ENCODE measurements at places on chromosomes 6 and 20.

GRCh38 chr20:36686944-36687343 is 40.9 kb upstream of the SLA2 start:
- DNase-seq: no peak

GRCh38 chr20:21707267-21707666 is 1.8 kb downstream of the PAX1 start:
- no peak for DNase-seq

GRCh38 chr6:111124406-111124805 is 37.1 kb downstream of the SLC16A10 start:
- no peak for DNase-seq

DNA sequence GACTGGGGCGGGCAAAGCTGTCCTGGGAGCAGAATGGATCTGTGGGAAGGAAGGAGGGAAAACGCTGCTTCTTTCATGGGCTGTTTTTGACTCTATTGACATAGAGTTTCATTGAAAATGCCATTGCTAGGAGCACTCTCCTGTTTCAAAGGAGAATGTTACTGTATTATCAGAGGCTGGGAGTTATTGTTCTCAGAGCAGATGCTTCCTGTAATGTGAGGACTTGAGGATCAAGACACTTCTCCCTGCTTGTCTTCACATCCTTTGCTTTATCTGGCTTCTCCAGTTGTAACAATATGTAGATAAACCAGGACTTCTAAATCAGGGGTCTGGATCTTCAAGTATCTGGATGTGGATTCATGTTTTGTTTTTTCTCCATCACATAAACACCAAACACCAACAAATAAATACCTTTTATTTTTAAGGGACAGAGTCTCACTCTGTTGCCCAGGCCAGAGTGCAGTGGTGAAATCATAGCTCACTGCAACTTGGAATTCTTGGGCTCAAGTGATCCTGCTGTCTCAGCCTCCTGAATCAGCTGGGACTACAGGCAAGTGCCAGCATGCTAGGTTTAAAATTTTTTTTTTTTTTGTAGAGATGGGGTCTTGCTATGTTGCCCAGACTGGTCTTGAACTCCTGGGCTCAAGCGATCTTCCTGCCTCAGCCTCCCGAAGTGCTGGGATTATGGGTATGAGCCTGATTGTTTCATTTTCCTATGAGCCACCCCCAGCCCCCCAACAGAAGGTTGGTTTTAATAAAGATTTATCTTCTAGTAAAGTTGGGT is 3.9 kb downstream of the CD109 start:
- no peak for DNase-seq

DNA sequence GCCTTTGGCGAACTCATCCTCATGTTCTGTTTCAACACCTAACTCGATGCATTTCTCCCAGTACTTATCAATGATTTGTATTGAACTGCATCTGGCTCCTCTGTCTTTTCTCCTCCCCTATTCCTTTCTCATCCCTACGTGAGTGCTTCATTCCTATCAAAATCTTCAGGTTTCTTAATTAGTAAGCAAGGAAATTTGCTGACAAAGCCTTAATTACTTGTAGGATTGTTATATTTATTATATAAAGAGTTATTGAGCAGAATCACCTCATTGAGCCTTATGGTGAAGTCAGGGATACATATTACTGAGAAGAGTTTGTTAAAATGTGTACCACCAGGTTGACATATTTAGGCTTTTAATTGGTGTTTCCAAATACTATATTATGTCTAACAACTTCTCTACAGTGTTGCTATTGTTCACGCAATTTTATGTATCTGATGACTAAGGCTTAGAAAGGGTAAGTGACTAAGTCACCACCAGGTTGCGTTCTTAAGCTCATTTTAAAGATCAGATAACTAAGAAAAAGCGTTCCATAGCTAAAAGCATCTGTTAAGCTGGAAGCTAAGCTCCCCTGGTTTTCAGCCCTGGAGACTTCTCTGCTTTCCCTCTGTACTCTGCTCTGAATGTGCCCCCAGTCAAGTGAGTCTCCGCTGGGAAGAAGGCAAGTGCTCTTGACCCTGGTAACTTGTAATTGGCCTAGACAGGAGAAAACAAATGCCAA is 18.9 kb downstream of the SCGN start:
- no peak for DNase-seq

DNA sequence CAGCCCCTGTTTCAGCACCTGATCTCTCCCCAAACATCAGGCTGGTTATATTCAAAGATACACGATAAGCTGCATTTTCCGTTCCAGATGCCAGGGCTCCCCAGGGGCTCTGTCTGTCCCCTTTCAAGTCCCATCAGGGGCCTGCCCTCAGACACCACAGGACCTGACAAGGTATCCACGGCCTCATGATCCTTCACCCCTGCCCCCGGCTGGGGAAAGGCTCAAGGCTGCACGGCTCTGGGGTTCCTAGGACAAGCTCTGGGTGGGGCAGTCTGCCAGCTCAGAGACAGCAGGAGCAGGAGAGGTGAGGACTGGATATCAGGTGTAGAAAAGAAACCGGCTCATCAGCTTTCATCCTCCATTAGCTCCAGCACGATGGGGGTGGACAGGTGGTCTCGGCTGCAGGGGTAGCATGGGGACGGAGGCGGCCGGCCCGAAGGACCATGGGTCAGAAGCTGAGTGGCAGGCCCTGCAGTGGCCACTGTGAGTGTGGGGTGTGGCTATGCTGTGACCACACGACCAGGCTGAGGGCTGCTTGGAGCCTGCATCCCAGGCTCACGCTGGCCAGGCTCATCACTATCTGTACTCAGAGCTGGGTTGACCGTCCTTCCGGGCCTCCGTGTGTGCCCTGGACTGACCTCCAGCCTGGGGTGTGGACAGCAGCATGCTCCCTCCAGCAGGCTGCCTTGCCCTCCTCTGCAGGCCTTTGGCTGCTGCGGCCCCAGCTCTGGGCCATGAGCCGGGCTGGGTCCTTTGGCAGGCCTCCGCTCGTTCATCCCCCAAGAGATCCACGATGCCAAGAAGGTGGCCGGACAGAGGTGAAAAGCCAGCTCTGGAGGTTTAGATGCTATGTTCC is 386.2 kb downstream of the THBS2 start:
- DNase-seq: no peak

DNA sequence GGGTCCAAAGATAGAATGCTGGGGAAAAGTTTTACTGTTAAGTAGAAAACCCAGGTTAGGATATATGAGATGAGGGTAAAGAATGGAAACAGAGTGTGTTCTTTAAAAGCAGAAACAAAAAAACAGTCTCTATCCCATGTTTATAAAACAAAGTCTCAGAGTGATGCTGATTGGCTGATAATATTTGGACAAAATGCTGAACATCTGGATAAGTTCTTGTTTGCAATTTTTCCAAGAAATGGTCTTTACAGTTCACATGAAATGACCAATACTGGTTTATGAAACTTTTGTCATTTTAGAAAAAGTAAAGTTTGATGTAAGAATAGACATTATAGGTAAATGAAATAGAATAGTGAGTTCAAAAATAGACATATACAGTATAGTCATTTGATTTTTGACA is 96.2 kb upstream of the EYS start:
- DNase-seq: no peak

GRCh38 chr6:12851123-12851695 is 134.6 kb downstream of the PHACTR1 start:
- no peak for DNase-seq

- DNase-seq: peak; percentile 49
These were observed 93.1 kb upstream of the HIVEP1 start for GRCh38 chr6:11918739-11919605.

GRCh38 chr20:39013662-39014109 is 51.5 kb downstream of the DHX35 start:
- DNase-seq: no peak

- no peak for DNase-seq
These were observed 4.7 kb downstream of the ECT2L start for GRCh38 chr6:138800377-138801150.

GRCh38 chr20:5085380-5085779 is 34.4 kb downstream of the PCNA start:
- no peak for DNase-seq

DNA sequence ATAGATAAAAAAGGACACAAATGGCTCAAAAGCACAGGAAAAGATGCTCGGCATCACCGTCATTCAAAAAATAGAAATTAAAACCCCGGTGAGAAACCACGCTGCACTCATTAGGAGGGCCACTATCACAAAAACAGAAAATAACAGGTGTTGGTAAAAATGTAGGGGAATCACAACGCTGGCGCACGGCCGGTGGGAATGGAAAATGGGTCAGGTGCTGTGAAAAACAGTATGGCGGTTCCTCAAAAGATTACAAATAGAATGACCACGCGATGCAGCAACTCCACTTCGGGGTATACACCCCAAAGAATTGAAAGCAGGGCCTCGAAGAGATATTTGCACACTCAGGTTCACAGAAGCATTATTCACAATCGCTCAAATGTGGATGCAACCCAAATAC is 28.3 kb downstream of the NPEPL1 start:
- no peak for DNase-seq

DNA sequence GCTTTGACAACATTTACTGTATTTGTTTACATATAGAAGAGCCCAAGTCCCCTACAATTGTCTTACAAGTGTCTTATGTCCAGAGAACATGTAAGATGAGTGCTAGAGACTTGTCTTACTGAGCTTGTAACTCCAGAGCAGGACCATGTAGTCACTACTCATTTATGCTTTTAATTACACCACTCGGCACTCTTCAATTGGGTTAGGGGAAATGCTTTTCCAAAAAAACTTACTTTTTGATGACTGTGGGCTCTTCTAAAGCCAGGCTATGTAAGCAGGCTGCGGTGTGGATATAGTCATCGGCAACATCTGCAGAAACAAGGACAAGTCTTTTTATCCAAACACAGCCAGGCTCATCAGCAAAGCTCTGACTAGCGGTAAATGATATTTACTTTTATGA is 18.7 kb downstream of the SNX5 start:
- no peak for DNase-seq

DNA sequence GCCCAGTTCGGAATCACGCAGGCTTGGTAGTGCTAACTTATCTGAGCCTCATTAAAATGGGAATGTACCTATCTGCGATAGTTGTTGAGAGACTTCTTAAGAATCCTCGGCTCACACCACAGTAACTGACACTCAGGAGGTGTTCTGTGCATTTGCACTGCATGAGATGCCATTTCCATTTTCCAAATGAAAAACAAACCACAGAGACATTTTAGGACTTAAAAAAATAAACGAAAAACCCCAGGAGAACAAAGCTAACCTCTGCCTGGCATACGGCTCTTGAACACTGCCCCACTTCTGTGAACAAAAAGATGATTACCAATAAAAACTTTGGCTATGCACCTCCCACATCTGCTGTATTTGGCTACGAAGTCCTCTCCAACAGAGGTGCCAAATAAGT is 37.6 kb downstream of the BEND3 start:
- DNase-seq: no peak
